ENCODE measurements at places on chromosomes 12 and 14.

DNA sequence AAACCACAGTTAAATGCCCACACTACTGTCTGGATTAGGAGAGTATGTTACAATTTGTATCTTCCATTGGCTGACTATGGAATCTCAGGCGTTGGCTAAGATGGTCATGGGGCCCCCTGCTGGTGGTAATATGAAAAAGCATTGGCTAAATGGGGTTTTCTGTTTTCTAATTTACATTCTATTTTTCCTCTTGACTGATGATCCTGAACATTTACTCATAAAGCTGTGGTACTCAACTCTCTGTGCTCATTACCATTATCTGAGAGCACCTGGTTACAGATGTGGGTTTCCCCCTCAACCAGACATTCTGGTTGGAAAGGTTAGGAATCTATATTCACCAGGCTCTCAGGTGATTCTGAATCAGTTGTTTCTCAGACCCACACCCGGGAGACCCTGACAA lies 64.8 kb downstream of the WSCD2 start:
- peak; percentile 23 for DNase-seq

DNA sequence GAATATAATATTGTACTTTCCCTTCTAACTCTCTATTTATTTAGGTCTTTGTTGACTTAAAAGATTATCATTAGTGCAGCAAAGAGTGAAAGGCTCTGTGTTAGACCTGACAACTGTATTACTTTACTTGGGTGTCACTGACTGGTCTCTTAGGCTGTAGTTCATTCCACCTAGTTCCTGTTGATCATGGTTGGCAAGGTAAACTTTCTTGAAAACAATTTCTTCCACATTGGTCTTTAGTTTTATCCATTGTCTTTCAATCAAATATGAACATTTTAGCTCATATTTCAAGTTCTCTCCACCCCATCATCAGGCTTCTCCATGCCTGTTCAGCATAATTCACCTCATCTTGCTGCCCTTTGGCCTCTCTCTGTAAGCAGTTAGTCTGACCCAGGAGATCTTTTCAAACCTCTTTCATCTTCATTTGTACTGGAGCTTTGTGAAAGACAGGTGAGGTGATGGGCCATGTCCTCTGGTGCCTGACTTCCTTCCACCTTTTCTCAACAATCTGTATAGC lies 32.1 kb upstream of the PPM1H start:
- DNase-seq: no peak

DNA sequence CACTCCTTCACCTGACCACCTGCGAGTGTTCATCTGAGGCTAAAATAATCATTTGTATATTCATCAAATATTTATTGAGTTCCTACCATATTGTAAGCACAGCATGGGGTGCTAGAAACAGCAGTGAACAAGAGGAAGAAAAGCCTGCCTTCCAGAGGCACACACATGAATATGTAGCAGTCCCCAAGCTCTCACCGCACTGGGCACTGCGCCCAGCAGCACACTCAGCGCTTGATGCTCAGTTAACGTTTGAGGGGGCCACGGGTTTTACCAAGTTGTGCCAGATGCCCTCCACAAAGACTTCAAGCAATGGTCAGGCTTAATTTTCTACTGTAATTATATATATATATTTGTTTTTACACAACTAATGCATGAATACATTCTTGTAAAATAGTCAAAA lies 52.0 kb downstream of the HELB start:
- no peak for DNase-seq

DNA sequence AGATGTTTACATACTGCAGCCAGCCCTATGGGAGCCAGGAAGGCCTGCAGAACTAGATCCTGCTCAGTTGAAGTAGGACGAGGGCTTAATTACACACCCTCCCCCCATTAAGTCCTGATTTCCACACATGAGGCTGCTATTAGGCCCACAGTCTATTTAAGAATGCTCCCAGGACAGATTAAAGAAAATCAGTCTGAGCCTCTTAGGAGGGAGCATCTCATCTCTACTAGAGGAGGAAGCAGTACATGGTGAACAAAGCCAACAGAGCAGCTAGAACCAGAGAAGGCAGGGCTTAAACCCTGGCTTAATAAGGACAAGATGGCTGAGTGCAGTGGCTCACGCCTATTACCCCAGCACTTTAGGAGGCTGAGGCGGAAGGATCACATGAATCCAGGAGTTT lies 55.8 kb upstream of the ARHGAP5 start:
- no peak for DNase-seq

- no peak for DNase-seq
Observed at GRCh38 chr14:37620856-37621255, 25.4 kb downstream of the TTC6 start.

DNA sequence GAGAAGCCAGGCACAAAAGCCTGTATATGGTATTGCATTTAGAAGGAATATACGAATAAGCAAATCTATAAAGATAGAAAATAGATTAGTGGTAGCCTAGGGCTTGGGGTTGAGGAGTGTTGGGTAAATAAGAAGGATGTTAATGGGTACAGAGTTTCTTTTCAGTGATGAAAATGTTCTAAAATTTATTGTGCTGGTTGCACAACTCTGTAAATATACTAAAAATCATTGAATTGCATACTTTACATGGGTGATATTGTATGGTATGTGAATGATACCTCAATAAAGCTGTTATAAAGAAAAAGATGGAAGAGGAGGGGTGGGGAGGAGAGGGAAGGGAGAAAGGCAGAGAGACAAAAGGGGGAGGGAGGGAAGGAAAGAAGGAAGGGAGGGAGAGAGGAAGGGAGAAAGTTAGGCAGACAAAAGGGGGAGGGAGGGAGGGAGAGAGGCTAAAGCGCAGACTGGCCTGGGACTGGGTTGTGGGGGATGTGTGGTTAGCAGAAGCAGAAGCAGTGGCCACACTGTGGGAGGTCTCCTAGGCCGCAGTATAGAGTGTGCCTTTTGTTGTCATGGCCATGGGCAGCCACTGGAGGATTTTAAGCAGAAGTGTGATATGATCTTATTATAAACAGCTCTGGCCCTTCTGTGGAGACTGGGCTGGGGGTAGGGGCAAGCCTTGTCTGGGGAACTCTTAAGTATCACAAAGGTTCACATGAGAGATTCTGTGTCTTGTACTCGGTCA lies 73.6 kb upstream of the ELK3 start:
- DNase-seq: no peak

- no peak for DNase-seq
Observed at GRCh38 chr14:56199095-56199981, 81.1 kb downstream of the PELI2 start.

- no peak for DNase-seq
Observed at GRCh38 chr14:76125511-76125910, 26.2 kb upstream of the GPATCH2L start.
